ENCODE measurements at places on chromosomes 6 and 20.

- no peak for DNase-seq
These were observed 307.9 kb downstream of the KIF16B start for GRCh38 chr20:16265334-16265733.

- no peak for DNase-seq
These were observed 279.6 kb downstream of the NRN1 start for GRCh38 chr6:5726976-5727718.

DNA sequence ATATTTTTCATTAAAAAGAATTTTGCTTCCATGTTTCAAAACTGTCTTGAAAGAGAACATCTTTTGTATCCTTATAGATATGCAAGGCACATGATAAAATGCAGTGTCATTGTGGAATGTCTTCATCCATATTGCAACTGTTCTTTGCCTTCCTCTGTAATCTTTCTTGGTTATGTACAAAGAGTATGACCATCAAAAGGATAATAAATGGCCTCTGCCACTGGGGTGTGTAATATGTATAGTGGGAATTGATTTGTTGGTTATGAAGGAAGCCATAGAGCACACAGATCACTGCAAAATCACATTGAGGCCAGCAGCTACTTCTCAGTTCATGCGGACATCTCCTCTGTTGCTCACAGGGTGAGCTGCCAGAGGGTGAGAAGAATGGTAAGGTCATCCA is 703.5 kb downstream of the TFAP2A start:
- DNase-seq = no peak

- no peak for DNase-seq
These were observed 16.5 kb upstream of the NTSR1 start for GRCh38 chr20:62692176-62692575.

- no peak for DNase-seq
These were observed 4.4 kb downstream of the PARD6B start for GRCh38 chr20:50735813-50736212.

- no peak for DNase-seq
These were observed 1043.4 kb upstream of the FLRT3 start for GRCh38 chr20:15380770-15381169.

GRCh38 chr20:2135013-2135412 is 33.4 kb downstream of the STK35 start:
- no peak for DNase-seq

- DNase-seq = no peak
These were observed 19.1 kb upstream of the TFB1M start for GRCh38 chr6:155333414-155333813.

GRCh38 chr6:169566319-169566718 is 135.5 kb downstream of the WDR27 start:
- no peak for DNase-seq

GRCh38 chr6:96478695-96479094 is 42.9 kb upstream of the UFL1 start:
- DNase-seq = no peak

DNA sequence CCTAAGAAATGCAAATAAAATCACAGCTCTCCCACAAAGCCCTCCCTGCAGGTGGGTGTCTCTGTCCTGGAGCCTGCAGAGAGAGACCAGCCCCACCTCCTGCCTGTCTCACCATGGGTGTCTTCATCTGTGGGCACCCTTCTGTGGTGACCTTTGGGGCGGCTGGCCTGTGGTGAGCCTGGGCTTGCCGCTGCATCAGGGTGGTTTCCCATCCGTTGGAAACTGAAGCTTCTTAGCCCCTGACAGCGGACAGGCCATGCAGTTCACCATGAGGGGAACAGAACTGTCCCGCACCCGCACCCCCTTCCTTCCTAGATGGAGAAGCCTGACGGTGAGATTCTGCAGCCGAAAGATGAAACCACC is 42.3 kb upstream of the FRMD1 start:
- DNase-seq = no peak

- no peak for DNase-seq
These were observed 116.5 kb downstream of the SMLR1 start for GRCh38 chr6:130943738-130944137.

GRCh38 chr6:113824411-113824810 is 32.7 kb upstream of the MARCKS start:
- DNase-seq = no peak

DNA sequence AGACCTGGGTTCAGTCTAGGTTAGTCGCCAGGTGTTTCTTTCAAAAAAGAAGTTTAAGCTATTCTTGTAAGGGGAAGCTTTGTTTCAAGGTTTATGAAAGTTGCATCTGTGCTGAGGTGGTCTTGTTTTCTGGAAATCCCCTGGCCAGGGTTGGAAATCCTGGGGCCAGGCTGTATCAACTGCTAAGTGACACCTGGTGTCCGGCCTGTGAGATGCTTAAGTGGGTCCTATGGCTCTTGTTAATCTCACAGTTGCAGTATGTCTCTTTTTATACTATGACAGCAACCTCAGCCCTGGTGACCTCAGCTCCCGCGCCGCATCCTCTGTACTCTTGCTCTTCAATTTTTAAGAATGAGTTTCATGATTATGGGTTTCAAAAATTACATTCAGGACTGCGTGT is 72.0 kb downstream of the CHMP4B start:
- DNase-seq = no peak

GRCh38 chr6:117677553-117678141 is 2.4 kb downstream of the NUS1 start:
- no peak for DNase-seq

- DNase-seq = no peak
These were observed 80.2 kb downstream of the PLCB1 start for GRCh38 chr20:8212286-8212685.

DNA sequence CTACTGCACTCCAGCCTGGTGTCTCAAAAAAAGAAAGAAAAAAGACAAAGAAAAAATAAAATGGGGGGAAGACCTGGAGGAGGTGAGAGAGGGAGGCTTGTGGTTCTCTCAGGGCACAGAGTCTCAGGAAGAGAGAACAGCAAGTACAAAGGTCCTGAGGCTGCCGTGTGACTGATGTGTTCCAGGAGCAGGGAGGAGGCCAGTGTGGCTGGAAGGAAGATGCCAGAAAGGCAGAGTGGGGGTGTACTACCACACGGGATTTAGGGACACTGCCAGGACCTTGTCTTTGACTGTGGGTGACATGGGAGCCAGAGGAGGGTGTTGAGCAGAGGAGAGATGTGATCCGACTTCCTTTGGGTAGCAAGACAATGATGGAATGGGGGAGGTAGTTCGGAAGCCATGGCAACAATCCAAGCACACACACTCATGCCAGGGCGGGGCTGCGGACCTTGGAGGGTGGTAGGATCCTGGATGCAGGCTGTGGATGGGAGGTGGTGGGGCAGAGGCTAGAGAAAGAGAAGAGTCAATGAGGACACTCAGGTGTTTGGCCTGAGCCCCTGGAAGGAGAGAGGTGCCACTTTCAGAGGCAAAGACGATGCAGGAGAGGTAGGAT is 136.4 kb upstream of the PTPN1 start:
- DNase-seq = no peak
